ENCODE measurements at places on chromosomes 7 and 10.
A peak's percentile ranks its signal among the peaks of the same experiment; 100 is the strongest.

DNA sequence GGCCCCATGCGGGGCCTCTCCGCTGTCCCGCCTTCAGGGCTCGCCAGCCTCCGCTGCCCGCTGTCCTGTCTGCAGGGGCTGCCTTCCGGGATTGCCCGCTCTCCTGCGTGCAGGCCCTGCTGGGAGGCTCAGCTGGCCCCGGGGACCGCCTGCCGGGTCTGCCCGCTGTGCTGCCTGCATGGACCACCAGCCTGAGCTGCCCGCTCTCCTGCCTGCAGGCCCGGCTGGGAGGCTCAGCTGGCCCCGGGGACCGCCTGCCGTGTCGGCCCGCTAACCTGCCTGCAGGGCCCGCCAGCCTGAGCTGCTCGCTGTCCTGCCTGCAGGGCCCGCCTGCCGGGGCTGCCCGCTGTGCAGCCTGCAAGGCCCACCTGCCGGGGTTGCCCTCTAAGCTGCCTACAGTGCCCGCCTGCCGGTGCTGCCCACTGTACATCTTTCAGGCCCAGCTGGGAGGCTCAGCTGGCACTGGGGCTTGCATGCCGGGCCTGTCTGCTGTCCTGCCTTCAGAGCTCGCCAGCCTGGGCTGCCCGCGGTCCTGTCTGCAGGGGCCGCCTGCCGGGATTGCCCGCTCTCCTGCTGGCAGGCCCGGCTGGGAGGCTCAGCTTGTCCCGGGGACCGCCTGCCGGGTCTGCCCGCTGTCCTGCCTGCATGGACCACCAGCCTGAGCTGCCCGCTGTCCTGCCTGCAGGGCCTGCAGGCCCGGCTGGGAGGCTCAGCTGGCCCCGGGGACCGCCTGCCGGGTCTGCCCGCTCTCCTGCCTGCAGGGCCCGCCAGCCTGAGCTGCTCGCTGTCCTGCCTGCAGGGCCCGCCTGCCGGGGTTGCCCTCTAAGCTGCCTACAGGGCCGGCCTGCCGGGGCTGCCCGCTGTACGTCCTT lies 165.1 kb downstream of the GLRX3 start:
- DNase-seq: peak; percentile 28

DNA sequence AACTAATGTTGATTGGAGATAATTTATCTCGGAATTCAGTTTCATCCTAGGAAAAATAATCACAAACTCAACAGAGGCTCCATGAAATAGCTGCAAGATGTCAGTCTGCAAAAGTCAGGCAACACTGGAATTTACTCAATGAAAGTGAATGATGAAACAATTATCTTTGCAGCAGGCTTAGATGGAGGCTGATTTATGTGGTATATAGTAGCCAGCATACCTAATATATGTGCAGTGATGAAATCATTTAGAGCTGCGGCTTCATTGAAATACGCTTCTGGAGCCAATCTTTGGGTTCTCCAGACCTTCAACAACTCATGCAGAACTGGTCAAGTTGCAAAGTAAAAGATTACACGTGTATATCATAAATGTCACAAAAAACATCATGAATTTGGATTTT lies 113.3 kb downstream of the ITGA8 start:
- no peak for DNase-seq

GRCh38 chr7:85285527-85285926 lies 98.7 kb upstream of the SEMA3D start:
- no peak for DNase-seq

DNA sequence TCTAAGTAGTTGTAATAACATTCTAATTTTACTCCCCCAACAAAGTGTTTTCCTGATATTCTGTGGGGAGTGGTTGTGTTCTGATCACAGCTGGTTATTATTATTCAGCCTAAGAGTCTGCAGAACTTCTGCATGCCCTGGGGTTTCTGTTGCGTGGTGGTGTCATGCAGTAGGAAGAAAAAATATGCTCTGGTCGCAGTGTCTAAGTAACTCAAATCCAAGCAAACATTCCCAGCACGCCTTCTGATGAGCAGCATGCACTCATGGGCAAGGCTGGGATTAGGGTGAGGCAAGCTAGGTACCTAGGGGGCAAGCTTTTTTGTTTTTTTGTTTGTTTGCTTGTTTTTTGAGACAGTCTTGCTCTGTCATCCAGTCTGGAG lies 112.8 kb upstream of the KMT2E start:
- no peak for DNase-seq

GRCh38 chr7:80661729-80662128 lies 23.3 kb downstream of the CD36 start:
- DNase-seq: no peak

DNA sequence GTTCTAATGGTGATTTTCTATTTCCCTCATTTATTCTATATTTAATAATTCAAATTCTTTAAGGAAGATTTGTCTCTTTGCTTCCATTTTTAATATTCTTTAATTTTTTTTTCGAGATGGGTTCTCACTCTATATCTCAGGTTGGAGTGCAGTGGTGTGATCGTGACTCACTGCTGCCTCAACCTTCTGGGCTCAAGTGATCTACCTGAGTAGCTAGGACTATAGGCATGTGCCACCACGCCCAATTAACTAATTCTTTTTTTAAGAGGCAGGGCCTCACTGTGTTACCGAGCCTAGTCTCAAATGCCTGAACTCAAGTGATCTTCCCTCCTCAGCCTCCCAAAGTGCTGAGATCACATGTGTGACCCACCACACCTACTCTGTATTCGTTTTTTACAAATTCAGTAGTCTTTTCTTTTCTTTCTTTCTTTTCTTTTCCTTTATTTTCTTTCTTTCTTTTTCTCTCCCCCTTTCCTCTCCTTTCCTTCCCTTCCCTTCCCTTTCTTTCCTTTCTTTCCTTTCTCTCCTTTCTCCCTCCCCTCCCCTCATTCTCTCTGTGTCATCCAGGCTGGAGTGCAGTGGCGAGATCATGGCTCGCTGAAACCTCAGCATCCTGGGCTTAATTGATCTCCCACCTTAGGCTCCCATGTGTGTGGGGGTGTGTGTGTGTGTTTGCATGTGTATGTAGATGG lies 323.1 kb downstream of the ADK start:
- no peak for DNase-seq

DNA sequence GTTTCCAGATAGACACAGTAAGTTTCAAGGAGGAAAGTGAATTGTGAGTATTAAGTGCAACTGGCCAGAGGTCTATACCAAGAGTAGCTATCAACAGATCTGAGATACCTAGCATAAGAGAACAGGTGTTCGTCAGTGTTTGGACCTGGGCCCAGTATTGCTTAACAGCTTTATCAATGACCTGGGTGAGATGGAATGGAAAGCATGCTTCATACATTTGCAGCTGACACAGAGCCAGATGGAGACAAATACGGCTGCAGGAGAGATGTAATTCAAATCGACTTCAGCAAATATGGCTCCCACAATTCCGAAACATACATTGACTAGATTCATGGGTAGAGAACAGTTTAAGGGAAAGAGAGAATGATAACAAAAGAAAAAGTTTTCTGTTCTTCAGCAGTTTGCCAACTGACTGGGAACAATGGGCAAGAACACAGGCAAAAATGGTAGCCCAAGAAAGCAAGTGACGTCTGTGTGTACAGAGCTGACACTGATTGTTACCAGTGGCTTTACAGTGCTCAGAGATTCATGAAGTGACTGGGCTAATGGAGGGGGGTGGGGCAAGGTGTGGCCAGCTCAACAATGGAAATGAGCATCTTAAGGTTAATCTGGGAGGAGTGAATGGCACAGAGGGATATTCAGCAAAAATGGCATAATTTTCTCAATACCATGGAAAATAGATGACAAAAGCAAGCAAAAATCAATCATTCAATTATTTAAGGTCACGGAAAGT lies 28.0 kb upstream of the COBL start:
- no peak for DNase-seq

DNA sequence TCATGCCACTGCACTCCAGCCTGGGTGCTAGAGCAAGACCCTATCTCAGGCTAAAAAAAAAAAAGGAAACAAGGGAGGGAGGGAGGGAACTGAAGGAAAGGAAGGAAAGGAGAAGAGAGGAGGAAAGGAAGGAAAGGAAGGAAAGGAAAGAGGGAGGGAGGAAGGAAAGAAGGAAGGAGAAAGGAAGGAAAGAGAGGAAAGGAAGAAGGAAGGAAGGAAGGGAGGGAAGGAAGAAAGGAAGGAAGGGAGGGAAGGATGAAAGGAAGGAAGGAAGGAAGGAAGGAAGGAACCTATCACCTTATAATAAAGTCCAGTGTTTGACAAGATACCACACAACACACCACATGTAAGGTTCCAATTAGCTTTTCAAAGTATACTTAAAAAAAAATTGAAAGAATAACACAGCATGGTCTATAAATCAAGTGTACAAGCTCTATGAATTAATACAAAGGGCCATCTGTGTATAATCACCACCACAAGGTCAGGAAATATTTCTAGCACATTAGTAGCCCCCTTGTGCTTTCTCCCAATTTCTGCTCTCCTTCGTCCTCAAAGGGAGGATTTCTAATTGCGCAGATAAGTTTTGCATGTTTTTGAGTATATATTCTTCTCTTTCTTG lies 26.4 kb downstream of the RNF216 start:
- no peak for DNase-seq

Measured in fibroblast of skin of scalp (primary cell).